ENCODE measurements at places on chromosomes 5 and 9.

GRCh38 chr5:119678351-119679028 lies 49.1 kb downstream of the FAM170A start:
- no peak for DNase-seq

DNA sequence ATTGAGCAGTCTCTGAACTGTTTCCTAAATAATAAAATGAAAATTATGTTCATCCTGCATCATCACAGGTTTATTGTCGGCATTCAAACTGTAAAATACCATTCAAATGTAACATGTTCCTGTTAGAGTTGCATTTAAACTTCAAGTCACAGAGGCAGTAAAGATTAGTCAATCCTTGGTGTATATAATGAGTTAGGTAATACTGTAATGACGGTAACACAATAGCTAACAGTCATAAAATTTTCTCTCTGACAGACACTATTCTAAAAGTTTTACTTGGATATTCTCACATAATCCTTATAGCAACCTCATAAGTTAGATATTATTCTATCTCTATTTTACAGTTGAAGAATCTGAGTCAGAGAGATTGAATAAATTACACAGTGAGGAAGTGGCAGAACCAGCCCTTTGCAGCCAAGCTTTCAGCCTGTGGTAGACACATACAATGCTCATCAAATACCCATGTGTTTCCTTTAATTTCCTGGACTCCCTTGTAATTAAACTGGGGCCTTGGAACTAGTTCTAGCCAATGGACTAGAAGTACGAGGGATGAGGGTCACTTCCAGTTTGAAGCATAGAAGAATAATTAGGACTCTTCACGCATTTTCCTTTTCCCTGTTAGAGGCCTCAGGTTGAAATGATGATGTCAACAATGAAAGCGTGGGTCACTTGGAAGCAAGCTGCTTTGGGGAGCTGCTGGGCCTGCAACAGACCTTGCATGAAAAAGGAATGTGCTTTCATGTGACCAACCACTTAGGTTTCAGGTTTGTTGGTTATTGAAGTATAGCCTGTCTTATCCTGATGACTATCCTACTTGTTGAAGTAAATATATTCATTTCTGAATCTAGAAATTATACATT lies 12.3 kb upstream of the CAST start:
- no peak for DNase-seq

DNA sequence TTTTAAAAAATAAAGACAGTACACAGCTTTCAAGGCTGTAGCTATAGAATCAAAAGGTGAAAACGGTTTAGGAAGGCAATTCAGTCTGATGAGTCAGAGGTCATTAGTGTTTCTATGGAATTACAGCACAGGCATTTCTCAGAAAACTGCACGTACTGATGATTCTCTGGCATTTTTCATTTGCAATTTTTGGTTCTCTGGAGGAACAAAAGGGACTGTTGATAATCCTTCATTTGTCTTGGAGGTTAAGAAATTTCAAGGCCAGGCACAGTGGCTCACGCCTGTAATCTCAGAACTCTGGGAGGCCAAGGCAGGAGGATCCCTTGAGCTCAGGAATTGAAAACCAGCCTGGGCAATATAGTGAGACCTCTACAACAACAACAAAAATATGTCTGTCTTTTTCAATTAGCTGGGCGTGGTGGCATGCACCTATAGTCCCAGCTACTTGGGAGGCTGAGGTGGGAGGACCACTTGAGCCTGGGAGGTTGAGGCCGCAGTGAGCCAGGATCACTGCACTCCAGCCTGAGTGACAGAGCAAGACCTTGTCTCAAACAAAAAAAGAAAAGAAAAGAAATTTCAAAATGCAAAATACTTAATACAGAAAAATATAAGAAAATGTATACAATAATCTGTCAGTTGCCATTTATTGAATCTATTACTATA lies 27.3 kb downstream of the NR6A1 start:
- no peak for DNase-seq

DNA sequence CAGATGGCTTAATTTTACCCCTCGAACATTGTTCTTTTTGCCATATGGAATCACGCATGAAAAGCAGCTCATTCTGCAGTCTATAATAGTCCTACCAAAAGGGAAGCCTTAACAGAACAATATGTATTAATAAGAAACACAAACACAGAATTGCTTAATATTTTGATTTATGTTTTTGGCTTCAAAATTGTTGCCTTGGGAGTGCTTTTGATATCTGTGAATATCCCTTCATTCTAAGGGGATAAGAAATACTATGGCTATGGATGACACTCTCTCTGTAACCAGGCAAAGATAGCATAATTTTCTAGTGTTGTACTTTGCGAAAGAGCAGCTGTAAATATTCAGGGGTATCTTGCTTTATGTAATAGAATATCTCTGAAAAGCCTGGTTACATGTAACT lies 26.3 kb upstream of the CFAP95 start:
- no peak for DNase-seq

DNA sequence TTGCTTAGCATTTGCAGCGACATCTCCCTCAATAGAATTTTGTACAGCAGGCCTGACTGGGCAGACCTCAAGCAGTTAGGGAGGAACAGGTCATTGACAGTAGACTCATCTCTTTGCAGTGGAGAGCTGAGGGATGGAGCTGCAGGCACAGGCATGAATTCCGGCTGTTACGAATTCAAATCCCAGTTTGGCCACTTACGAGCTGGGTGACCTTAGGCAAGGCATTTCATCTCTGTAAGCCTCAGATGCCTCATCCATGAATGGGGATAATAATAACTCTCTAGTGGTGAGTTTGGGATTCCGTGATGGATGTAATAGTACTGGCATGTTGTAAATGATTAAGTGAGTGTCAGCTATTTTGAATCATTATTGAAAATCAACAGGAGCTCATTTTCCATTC lies 195.3 kb downstream of the SEMA6A start:
- DNase-seq, result no peak

DNA sequence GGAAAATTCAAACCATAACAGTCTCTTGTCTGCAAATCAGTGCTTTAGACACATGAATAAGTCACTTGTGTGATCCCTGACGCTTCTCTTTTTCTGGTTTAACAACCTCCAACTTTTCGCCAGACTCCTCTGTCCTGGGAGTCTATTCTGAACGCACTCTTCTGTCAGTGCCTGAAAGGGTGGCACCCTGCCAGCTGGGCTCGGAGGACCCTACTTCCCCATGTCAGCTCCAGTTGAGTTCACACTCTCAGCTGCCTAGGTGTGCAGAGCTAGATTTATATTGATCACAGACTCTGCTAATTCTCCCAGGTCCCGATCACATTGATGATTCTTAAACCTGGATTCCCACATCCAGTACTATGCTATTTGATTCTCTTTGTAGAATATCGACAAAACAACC lies 649.1 kb downstream of the BNC2 start:
- DNase-seq, result no peak

- no peak for DNase-seq
Measured at GRCh38 chr5:43785198-43785597, 182.2 kb downstream of the NNT start.

GRCh38 chr5:32504989-32505596 lies 60.6 kb upstream of the ZFR start:
- no peak for DNase-seq

GRCh38 chr5:141832131-141832530 lies 46.1 kb downstream of the PCDH1 start:
- no peak for DNase-seq

- no peak for DNase-seq
Measured at GRCh38 chr9:97293818-97294217, 13.6 kb upstream of the CCDC180 start.

GRCh38 chr9:37678789-37679273 lies 28.1 kb downstream of the FRMPD1 start:
- DNase-seq, result no peak

- DNase-seq, result no peak
Measured at GRCh38 chr9:92147030-92147851, 32.0 kb upstream of the SPTLC1 start.

- no peak for DNase-seq
Measured at GRCh38 chr5:10702040-10702629, 58.9 kb downstream of the DAP start.

DNA sequence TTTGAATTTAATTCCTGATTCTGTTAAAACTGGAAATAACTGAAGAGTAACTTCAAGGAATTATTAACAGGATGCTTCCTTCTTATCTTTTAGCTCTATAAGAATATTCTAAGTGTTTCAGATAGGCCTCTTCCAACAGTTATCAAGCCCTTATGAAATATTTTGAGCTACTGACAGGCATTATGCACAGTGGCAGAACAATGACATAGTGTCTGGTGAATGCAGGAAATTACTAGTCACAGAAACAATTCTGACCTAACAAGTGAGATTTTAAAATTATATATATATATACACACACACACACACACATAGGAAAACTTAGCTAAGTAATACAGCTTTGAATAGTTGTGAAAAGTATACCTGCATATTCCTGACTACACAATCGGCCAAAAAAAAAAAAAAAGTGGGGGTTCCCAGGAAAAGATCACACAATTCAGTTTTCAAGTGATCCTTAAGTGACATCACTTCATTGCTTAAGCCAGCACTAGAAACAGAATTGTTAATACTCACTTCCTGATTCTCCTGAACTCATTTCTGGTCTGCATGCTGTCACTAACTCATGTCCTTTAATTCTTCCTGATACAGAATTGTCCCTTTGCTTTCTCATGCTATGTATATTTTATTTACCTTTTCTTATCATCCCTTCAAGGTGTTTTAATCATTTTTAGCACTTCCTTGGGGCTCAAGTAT lies 77.3 kb downstream of the SLC25A46 start:
- DNase-seq, result no peak

GRCh38 chr5:72216756-72217155 lies 103.3 kb downstream of the MRPS27 start:
- DNase-seq, result no peak

- no peak for DNase-seq
Measured at GRCh38 chr5:137604348-137605095, 105.4 kb upstream of the SPOCK1 start.

- DNase-seq, result no peak
Measured at GRCh38 chr9:27835746-27836145, 262.5 kb upstream of the C9orf72 start.

DNA sequence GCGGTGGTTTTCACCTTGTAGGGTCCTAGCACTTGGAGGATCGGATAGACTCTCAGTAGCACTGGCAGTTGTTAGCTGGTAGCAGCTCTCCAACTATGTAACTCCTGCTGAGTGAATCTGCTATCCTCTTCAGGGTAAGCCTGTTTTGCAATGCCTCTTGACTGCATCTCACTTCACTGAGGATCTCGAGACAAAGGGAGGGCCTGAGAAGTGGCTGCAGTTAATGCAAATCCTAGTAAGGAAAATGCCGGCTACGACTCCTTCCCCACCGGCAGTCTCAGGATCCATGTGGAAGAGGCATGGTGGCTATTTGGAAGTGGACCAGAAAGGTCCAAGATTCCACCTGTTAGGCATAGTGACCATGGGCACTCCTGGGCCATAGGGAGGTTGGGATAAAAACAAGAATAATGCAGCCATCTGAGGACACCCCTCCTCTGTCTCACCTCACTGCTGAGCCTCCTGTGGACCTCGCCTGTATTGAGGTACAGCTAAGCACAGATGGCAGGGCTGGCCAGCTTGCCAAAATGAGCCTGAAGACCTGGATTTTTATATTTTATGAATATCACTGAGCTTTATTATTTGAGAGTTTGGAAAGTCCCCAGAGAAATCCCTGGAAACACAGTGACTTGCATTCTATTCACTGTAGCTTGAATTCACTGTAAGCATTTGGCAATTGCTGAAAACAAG lies 146.0 kb downstream of the LIFR start:
- DNase-seq, result no peak

DNA sequence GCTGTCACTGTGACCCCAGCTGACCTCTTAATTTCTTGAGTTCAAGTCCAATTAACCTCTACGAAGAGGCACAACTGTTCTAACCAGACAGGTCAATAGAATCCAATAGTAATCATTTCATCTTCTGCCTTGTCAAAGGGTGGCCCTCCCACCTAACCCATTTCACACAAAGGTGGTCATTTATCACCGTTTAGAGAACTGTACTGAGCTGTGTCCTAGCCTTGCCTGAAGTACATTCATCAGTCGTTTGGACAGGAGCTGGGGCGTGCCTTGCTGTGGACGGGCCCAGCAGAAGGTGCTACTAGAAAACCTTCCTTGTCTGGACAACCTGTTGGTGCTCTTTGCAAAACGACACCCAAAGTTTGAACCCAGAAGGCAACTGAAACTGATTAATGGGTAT lies 605.4 kb downstream of the ISL1 start:
- DNase-seq, result no peak

GRCh38 chr5:126339215-126339805 lies 83.9 kb upstream of the GRAMD2B start:
- DNase-seq, result no peak

- DNase-seq, result no peak
Measured at GRCh38 chr5:112183103-112183711, 235.9 kb downstream of the EPB41L4A start.

DNA sequence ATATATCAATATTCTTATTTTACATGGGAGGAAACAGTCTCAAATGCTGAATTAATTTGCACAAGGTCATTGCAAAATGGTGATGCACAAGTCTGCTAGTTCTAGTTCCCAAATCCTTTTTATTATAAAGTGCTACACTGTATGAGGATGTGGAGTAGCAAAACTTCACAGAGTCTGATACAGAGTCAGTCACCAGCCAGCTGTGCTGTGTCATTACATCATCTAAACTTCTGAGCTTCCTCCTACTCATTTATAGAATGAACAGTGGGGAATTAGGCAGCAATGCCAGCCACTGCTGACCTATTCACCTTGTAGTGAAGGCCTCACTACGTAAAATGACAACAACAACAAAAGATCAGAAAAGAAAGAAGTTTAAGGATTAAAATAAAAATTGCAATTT lies 357.8 kb downstream of the TMEM167A start:
- no peak for DNase-seq

GRCh38 chr5:134245101-134245604 lies 19.3 kb upstream of the PPP2CA start:
- DNase-seq, result no peak

DNA sequence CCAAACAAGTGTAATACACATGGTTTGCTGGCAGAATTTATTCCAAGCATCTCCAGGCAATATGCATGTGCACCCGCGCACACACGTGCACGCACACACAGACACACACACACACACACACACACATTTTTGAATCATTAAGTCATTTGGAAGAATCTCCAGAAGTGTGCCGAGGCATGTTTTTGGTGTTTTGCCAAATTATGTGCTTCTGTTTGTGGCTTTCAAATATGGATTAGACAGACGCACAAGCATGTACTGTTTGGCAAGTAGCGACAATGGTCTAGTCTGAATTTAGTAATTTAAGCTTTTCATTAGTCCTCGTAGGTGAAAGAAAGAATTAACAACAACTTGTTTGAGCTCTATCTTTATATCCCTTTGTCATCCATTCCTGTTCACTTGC lies 36.7 kb downstream of the NFIB start:
- no peak for DNase-seq

- peak; percentile 50 for DNase-seq
Measured at GRCh38 chr9:137021979-137022661, 5.9 kb downstream of the ABCA2 start.

DNA sequence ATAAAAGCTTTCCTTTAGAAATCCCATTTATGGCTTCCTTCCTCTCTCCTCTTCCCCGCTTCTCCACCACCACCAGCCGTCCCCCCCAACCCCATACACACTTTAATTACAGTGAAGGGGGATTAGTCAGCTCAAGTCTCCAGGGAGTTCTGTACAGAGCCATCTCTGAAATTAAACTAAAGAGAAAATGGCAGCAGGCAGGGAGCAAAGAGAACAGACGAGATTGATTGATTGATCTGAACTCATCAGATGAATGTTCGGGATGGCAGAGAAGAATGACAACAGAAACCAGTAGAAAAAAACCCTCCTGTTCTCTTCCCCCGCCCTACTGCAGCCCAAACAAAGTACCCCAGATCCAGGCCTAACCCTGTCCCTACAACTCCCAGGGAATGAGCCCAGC lies 241.7 kb upstream of the PANK3 start:
- no peak for DNase-seq

All from activated CD8-positive, alpha-beta memory T cell treated with anti-CD3 and anti-CD28 coated beads for 1 hour (primary cell).